CD8-positive, alpha-beta T cell (primary cell): ENCODE measurements at places on chromosomes 13 and 19.

- DNase-seq, result no peak
These were observed 100.7 kb upstream of the RXFP2 start for GRCh38 chr13:31638577-31638976.

- DNase-seq, result no peak
These were observed 29.6 kb upstream of the TMEM255B start for GRCh38 chr13:113729187-113730019.

GRCh38 chr13:28582225-28582891, 76.6 kb upstream of the POMP start:
- DNase-seq, result no peak

DNA sequence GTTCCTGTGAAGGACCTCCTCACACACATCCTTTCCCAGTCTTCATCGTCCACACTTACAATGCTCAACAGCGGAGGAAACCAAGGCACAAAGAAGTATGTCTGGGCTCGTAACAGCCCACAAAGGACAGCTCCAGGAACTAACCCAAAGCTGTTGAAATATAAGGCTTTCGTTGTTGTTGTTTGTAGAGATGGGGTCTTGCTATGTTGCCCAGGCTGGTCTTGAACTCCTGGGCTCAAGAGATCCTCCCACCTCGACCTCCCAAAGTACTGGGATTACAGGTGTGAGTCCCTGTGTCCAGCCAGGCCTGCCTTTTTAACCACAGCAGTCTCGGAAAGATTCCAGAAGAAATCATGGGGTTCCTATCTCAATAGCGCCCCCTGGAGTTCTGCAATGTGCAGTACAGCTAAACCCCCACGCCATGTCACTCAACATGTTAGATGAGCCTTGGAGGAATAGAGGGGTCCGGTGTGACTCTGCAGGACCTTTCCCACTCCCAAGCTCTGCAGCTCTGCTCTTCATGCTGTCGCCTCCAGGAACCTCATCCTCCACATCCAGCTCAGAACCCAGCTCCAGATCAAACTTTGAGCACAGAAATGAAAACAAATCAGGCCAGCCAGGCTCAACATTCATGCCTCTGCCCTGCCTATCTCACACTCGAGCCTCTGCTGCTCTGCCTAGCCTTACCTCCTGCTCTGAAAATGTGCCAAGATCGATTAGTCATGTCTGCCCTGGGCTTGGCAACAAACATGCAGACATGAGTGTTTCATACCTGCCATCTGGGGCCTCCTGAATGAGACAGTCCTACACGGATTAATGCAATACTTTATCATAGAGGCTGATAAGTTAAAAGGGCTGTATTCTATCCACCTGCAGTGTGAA, 7.5 kb downstream of the PLA2G4C start:
- no peak for DNase-seq

GRCh38 chr19:46861691-46862502, 1.1 kb downstream of the ARHGAP35 start:
- no peak for DNase-seq

GRCh38 chr13:55887561-55887960, 1253.2 kb upstream of the PRR20A start:
- no peak for DNase-seq

GRCh38 chr19:6540918-6541689, 10.3 kb downstream of the TNFSF9 start:
- DNase-seq, result no peak

- DNase-seq, result no peak
These were observed 363.9 kb downstream of the MYO16 start for GRCh38 chr13:108993346-108993745.

DNA sequence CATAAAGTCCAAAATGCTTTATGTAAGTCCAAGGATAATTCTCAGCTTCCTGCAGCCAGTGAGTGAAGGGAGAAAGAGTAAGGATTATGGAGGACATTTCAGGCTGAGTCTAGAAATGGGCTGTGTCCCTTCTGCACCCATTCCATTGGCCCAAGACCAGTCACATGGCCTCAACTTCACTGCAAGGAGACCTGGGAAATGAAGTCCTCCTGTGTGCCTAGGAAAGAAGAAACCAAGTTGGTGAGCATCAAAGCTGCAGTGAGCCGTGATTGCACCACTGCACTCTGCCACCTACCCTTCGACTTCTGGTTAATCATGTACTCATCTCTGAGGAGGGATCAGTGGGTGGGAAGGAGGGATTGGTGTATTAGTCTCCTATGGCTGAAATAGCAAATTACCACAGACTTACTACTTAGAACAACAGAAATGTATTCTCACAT, 3.6 kb upstream of the CD37 start:
- DNase-seq, result peak; percentile 69

DNA sequence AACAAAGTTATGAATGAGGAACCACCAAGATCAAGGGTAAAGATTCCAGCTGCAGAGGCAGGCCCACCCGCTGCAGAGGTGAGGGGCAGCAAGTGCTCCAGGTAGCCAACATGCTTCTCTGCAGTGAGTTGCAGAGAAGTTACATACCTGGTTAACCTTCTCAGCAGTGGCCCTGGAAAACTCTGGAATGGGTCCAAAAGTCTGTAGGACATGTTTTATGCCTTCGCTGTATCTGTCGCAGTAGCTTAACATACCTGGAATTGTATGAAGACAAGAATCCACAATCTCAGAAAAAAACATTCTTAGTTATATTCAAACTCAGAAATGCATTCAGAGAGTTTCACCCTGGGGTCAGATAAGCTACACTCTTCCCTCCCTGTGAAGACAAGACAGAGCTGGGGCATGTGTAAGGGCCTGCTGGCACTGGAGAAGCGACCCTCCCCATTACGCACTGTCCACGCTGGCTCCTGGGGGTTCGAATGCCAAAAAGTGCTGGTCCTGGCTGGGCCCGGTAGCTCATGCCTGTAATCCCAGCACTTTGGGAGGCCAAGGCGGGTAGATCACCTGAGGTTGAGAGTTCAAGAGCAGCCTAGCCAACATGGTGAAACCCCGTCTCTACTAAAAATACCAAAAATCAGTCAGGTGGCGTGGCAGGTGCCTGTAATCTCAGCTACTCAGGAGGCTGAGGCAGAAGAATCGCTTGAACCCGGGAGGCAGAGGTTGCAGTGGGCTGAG, 121.0 kb downstream of the CRYL1 start:
- no peak for DNase-seq

DNA sequence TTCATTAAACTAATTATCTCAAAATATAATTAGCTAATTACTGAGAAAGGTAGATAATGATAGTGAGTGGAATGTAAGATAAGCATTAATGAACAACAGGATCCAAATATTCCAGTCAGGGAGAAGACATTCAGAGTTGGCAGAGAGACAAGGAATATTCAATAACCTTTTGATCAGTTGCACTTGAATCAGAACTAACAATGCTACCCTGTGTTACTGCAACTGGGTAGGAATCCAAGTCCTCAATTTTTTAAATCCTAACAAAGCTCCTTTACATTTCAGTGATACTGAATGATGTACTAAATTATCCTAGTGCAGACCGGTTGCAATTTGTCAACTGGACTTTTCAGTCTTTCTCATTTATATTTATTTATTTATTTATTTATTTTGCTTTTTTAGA, 107.1 kb upstream of the MIR17HG start:
- no peak for DNase-seq

GRCh38 chr13:71437704-71438103, 429.3 kb downstream of the DACH1 start:
- no peak for DNase-seq

- DNase-seq, result peak; percentile 54
These were observed 14.6 kb downstream of the VSIG10L start for GRCh38 chr19:51327066-51328001.

DNA sequence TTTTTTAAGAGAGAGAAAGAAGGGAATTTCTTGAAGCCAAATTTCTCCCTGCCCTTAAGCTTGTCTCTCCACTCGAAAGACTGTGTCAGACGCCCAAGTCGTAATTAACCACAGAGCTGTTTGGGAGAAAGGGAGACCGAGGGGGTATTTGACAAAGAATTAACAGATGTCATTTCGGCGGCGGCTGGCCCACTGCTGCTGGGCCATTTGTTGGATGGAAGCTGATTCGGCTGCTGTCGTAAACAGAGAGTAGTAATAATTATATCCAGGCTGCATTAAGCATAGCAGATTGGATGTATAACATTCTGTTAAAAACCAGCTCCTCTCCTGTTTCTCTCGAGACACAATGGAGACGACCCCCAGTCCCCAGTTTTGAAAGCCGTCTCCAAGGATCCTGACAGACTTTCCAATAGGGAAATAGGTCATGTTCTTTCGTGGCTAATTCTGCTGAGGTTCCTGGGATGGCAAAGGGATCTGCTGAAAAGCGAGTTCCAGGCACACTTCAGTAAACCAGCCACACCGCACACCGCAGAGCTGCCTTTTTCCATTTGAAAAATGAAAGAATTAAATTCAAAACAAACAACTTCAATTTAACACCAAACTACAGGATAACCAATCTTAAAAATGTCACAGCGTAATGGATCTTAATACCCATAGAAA, 71.5 kb downstream of the KCTD15 start:
- DNase-seq, result no peak

GRCh38 chr13:69928262-69928661, 179.4 kb upstream of the ATXN8OS start:
- no peak for DNase-seq

DNA sequence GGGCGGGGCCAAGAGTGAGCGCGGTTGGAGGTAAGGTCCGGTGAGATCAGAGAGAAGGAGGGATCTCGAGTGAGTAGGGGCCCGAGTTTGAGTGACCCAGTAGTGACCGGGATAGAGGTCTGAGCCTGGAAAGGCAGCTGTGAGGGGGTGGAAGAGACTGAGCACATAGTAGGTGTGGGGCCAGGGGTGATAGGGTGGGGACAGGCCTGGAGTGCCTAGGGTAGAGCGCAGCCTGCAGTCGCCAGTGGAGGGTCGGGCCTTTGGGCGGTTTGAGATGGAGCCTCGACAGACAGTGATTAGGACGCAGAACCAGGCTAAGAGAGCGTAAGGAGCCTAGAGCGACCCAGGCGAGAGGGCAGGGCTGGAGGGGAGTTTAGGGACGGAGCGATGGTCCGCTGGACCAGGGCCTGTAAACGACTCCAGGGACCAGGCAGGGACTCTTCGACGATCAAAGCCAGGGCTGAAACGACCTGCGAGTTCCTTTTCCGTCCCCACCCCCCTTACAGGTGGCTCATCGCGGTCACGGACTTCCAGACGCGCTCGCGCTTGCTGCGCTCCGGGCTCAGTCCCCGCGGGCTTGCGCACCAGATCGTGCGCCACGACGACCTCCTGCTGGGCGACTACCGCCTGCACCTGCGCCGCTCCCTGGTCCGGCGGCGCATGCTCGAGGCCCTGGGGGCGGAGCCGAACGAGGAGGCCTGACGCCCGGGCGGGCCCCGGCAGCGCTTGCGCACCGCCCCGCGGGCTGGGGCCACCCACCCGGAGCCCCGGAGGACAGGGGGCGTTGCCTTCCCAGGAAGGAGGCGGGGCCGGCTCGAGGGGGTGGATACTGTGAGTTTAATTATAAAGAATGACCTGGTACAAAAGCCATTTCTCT, 9.4 kb downstream of the C19orf81 start:
- DNase-seq, result peak; percentile 25

- no peak for DNase-seq
These were observed 4.6 kb downstream of the ICAM5 start for GRCh38 chr19:10294368-10294697.

DNA sequence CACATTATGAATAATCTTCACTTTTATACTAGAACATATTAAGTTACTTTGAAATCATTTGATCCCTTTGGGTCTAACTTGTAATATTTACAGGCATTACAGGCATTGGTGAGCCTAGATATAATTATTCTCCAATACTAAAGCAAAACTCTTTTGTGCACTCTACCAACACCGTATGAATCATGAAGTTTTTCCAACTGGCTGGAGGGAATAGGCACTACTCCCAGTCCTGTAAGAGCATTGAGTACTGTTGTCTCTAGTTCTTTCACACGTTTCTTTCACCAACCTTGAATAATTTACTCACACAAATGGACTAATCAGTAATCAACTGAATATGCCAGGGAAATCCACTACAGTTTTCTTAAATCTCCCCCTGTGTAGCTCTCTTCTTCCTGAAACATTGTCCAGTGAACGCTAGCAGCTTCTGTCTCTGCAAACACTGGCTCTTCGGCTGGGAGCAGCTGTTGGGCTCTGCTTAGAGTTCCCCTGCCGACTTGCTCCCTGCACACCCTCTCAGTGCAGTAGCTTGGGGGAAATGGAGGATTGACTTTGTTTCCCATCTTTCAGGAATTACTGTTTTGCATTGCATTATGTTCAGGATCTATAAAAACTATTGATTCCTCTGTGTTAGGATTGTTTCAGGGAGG, 476.7 kb downstream of the RFC3 start:
- no peak for DNase-seq

DNA sequence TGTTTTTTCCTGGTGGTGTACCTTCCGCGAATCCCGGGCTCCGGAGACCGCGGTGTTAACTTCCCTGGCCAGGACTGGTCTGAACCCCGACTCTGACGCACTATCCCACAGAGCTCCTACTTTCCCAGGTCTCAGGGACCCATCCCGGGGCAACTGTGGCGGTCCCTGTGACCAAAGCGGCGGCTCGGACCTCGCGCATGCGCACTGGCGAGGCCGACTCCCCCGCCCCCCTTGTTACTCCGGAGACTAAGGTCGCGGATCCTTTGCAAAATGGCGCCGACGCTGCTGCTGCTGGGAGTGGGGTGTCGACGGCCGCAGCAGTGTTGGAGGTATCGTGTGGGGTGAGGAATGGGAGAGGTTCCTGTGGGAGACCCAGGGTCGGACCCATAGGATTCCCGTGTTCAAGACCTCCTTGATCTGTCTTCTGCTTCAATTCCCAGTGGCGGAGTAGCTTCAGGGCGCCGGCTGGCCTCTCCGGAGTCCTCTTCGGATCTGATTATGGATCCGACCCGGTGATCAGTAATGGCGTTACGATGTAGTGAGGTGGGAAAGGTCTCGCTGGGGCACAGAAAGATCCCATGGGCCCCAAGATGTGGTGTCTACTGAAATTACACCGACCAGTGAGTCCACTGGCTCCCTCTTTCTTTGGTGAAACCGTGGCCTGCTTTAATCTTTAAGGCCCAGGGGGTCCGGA, 66.6 kb upstream of the ZNF527 start:
- DNase-seq, result no peak

DNA sequence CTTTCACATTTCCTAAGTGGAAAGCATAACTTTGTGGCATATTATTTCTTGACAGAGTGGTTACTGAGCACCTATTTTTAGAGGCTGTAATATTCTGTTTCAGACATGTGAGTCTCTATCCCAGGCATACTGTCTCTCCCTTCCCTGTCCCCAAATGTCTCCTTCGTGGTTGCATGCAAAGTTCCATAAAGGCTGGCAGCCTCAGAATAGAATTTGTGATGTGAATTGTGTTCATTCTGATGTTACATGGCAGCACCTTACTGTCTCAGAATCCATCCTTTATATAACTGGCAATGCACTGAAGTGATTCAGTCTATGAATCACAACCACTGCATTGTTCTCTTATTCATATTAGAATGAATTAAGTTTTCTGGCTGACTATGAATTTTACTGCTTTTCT, 89.0 kb upstream of the SLC7A1 start:
- no peak for DNase-seq

GRCh38 chr19:20162821-20163220, 4.2 kb upstream of the ZNF486 start:
- peak; percentile 28 for DNase-seq
